ENCODE measurements at places on chromosomes 4 and X.

DNA sequence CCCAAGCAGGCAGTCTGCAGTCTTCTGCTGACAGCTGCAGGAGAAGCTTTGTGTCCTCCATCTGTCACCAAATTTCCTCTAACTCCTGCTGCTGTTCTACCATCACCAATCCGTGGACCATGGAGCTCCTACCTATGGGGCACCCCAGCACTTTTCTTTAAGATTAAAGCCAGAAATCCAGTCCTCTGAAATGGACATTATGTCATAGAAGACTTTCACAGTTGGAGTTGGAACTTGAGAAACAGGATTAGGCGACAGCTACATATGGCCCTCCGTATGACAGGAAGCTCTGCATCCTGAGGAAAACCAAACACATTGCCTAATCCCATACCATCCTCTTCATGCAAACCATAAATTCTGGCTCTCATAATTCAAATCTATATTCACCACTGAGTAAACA, 470.6 kb upstream of the GALNTL6 start:
- DNase-seq: no peak

DNA sequence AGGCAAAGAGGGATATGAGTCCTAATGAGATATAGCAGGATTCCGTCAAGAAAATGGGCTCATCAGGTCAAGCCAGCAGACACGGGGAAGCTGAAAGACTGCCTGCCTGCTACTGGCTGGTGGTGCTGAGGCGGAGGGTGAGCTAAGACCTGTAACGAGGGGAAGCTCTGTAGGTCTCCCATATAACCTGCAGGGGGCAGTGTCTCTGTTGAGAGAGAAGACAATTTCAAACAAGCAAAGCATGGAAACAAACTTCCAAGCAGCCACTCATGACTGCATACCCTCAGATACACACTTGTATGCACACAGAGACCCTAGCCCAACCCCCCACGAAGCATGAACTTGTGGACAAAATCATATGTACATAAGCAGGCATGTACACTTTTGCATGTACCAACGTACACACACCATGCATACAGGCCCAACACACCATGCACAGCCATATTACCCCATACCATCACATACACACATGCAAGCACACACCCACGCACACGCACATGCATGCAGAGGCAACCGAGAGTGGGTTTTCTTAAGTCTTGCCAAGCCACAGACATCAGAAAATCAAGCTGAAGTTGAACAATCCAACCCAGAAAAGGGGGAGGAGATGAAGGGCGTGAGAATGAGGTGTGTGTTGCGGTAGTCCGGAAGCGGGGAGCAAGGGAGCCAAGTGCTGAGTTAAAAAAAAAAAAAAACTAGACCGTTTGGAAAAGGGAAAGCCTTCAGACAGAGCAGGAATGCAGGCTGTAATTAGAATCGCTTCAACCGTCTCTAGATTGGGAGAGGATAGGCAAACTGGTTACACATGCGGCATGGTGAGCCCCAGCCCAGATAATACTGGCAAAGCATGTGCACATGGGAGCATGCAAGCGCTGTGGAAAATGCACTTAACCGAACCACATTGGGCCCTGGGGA, 71.0 kb downstream of the PJA1 start:
- peak; percentile 30 for DNase-seq

- no peak for DNase-seq
Observed at GRCh38 chrX:2383735-2384134, 117.0 kb downstream of the DHRSX start.

DNA sequence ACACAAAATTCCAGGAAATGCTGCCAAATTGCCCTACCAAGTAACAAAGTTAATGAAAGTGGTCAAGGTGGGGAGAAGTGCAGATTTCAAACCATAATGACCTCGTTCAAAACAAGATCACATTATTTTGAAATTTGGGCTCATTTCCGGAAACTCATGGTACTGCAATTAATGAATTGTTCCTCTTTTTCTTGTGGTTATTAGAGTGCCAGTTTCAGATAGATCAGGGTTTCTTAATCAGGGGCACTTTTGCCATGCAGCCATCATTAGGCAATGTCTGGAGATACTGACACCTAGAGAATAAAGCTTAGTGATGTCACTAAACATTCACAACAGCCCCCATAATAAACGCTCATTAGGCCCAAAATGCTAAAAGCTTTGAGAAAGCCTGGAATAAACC, 381.5 kb upstream of the GALNT7 start:
- no peak for DNase-seq

DNA sequence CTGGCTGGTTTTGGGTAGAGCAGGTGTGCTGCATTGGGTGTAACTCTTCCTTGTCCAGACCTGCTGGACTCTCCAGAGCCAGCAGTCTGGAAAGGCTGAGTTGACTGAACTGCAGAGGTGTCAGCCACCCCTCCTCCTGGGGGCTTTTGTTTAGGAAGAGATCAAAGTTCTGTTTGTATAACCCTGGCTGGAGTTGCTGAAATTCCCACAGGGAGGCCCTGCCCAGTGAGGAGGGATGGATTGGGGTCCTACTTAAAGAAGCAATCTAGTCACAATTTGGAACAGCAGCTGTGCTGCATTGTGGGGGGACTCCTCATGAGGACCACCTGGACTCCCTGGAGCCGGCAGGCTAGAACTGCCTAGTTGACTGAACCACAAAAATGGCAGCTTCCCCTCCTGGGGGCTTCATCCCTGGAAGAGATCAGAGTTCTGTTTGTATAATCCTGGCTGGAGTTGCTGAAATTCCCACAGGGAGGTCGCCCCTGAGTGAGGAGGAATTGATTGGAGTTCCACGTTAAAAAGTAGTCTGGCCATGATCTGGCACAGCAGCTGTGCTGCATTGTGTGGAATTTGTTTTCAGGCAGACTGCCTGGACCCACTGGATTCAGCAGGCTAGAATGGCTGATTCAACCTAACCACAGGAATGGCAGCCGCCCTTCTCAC, 264.9 kb upstream of the ZC4H2 start:
- DNase-seq: no peak

DNA sequence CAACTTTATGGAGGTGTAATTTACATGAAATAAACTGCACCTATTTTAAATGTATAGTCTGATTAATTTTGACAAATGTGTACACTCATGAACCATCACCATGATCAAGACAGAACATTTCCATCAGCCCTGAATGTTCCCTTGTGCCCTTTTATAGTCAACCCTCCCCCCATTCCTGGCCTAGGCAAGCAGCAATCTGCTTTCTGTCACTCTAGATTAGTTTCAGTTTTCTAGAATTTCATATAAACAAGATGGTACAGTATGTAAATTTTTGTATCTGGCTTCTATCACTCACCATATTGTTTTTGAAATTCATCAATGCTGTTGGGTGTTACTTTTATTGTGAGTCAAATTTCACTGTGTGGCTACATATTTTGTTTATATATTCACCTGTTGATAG, 234.2 kb upstream of the RPS6KA3 start:
- DNase-seq: no peak

DNA sequence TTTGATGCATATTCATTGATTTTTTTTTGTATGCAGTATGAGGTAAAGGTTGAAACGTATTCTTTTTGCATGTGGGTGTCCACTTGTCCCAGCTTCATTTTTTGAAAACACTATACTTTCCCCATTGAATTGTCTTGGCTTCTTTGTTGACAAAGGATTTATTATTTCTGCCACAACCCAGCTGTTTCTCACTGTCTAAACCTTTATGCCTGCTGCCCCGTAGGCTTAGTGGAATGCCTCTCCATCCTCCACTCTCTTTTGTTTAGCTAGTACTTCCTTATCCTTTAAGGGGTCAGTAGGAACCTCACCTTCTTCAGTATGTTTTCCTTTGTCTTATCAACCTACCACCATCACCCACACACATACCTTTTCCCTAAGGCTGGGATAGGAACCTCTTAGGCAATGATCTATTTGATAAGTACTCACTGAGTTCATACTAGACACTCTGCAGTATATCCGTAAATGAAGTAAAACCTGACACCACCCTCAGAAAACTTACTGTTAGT, 8.5 kb downstream of the FMR1 start:
- DNase-seq: no peak

GRCh38 chrX:27619975-27620374, 29.8 kb downstream of the DCAF8L2 start:
- DNase-seq: no peak

DNA sequence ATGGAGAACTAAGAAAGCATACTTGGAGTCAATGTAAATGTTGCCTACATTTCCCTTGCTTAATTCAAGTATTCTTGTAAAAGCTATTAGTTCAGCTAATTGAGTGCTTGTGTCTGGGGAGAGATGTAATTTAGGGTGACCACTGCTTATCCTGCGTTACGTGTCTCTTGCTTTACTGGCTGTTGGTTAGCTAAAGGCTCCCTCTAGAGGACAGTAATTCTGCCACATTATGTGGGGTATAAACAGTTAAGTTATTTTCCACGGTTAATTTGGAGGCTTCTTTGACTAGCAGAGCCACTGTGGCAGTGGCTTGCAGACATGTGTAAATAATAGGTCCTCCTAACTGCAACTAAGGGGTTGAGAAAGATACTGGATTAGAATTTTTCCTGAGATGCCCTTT, 25.3 kb upstream of the NAF1 start:
- DNase-seq: no peak

DNA sequence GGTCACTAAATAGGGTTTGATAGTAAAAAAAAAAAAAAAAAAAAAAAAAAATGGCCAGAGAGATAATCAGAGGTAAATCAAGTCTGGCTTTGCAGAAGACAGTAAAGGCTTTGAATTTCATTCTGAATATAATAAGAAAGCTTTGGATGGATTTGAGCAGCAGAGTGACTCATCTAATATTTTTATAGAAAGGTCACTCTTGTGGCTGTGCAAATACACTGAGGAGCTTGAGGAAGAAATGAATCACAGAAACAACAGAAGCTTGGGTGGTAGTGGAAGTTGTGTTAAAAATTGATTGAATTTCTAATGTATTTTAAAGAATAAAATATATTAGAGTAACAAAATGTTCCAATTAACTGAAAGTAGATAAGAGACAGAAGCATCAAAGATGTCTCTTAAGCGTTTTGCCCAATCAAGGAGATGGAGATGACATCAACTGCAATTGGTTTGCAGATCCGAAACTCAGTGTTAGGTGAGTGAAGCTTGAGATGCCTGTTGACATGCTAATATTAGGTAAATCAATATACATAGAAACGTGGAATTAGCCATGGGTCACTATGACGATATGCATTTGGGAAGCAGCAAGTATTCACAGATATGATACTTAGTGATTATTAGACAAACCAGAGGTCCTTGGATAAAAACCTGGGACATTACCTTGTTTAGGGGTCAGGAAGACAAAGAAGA, 280.5 kb downstream of the GPM6A start:
- no peak for DNase-seq

GRCh38 chr4:109032671-109033070, 269.8 kb downstream of the COL25A1 start:
- no peak for DNase-seq

DNA sequence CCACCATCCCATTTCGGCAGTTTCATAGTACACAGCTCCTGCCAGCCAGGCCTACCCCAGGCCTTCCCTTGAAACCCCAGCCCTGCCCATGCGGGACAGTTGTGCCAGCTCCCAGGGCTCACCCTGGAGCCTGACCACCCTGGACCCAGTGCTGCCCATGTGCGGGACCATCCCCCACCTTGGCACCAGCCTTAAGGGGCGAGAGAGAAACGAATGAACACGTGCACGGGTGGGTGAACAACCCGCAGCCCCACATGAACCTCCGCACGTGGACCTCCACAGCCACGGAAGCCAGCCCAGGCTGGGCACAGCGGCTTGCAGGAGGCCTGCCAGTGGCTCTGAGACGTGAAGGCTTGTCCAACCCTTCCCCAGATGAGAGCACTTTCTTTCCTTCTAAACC, 76.0 kb upstream of the MXD4 start:
- DNase-seq: no peak

DNA sequence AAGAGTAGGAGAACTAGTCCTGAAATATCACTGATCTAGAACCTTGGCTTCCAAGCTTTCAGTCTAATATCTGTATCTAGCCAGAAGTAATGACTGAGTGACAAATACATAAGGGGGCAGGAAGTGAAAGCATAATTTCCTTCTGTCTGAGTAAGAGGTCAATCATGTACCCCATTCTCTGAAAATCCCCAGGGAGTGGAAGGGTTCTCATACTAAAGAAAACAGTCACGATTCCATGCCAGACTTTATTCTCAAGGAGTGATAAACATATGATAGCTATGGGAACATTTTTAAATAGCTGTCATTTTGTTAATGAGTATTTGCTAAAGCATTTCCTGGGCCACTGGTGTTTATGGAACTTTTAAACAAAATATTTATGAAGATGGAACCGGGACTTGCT, 308.5 kb downstream of the ARHGAP24 start:
- DNase-seq: no peak

- no peak for DNase-seq
Observed at GRCh38 chr4:76256032-76256431, 4.5 kb downstream of the FAM47E start.

DNA sequence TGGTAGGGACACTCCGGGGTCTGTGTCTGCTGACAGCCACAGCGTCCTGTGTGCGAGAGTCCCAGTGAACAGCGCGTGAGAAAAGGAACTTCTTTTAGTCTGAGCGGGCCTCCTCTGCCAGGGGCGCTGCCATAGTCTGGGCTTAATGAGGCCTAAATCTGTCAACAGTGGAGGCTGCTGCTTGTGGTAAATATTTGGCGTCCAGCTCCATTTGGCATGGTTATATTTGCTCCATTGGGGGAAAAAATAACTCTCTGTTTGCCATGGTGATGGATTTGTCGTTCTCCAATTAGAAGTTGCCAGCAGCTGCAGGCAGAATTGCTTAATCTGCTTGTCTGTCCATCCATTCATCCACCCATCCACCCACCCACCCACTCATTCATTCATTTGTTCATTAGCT, 71.4 kb upstream of the PSAPL1 start:
- no peak for DNase-seq

DNA sequence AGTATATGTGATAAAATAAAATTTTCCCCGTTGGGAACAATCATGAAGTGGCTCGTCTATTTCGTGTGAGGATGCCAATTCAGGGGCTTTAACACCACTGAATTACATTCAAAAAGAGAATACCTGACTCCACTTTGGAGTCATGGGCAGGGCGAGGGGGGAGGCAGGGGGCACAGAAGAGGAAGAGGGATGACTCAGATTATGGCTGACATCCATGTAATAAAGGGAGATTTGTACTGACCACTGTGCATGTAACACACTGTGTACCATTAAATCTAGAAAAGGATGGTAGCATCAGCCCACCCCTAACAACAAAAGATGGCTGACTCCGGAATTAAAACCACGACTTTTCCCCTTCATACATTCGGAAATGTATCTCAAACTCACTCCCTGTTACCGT, 1.3 kb downstream of the SLC9A7 start:
- DNase-seq: no peak
